Right hindlimb (tissue), 1 donor: ENCODE measurements at places on chromosomes 3 and 15.
A peak's percentile ranks its signal among the peaks of the same experiment; 100 is the strongest.

DNA sequence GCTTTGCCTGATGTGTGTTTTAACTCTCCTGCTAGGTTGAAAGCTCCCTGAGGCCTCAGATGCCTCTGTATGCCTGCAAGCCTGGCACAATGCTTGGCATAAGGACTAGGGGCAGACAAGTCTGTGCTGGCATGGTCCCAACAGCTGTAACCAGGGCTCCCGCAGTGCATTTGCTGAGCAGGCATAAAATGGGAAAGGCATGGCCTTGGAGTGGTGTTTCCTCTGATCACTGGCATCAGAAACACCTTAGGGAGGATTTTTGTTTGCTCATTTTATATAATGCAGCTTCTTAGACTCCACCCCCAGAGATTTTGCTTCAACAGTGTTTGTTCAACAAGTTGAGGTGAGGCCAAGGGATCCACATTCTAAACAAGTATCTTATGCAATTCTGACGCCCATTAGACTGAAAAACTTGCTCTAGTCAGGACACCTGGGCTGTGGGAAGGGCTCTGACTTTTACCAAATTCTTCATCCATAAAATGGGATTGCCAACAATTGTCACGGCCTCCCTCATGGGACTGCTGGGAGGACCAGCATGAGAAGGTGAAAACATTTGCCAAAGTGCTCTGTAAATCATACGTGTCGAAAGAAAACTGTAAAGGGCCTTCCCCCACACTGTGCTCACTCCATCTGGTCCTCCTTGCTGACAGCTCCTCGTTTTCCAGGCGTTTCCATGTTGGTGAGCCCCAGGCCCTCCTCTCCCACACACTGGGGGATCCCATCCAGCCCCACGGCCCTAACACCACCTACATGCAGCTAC, 43.1 kb downstream of the STARD5 start:
- peak; percentile 50 for DNase-seq

DNA sequence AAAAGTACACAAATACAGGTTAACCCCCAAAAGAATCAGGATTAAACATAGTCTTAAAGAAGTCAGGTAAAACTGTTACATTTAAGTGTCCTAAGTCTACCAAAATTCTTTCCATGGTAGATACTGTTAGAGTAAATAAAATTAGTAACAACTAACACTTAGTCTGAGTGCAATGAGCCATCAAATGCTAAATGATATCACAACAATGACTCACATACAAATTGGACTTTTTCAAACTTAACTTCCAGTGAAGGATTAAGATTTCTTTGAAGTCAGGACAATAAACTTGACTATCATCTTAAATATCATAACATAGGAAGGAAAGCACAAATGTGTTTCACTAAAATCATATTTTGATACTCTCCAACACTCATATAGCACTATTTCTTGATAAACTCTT, 43.9 kb downstream of the ZNF148 start:
- no peak for DNase-seq

DNA sequence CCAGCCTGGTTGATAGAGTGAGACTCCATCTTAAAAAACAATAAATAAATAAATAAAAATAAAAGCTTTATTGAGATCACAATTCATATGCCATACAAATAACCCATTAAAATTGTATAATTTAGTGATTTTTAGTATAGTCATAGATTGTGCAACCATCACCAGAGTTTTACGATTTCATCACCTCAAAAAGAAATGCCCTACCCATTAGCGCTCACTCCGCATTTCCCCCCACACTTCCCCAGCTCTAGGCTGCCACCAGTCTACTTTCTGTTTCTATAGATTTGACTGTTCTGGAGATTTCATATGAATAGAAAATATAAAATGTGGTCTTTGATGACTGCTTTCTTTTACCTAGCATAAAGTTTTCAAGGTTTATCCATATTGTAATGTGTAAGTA, 57.0 kb downstream of the ARHGEF26 start:
- DNase-seq = no peak

GRCh38 chr3:119157971-119158370, 12.0 kb downstream of the TEX55 start:
- DNase-seq = no peak
